Activated CD8-positive, alpha-beta memory T cell treated with anti-CD3 and anti-CD28 coated beads, Interleukin-2, amount 10 ng/mL, durations not matched to agents 7 days and 5 days (primary cell): ENCODE measurements at places on chromosomes 2 and 18. TPM values are rescaled to one million over a fixed set of nuclear protein-coding genes. Genes with fewer than 3 reads are reported as not detected.

NCKAP5 gene
- not detected for total RNA-seq

DNA sequence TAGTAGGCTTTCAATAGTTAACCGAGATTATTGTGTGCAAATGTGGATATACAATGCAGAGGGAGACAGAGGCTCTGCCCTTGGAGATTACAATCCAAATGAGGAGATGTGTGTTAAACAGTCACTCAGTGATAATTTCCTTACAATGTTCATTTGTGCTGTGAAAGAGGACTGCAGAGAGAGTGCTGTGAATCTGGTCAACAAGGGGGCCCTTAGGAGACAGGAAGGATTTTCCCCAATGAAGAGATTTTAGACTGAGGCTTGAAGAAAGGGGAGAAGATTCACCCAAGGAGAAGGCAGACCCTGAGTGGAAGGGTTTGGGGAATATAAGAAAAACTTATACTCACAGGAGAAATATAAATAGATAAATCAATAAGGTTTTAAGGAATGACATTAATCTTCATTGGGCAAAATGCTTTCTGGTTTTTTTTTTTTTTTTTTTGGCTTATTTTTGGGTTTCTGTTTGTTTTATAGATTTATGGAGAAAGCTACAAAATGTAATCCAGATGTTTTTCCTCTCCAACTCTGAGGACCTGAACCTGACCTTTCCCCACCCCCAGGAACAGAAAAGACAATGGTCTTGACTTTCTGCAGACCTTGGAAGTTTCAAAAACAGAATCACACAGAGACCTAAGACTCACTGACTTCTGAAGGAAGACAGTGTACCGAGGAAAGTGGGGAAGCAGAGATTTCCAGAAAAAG, 151.3 kb upstream of the SERPINE2 start:
- H3K4me1 ChIP-seq: no peaks in the 10 kb centered on the region
- DNase-seq: no peak
- H3K27me3 ChIP-seq: no peaks in the 10 kb centered on the region
- H3K4me3 ChIP-seq: no peak overlapping the region
- no peak overlapping the region for H3K27ac ChIP-seq

AQP12A gene
- not detected for total RNA-seq

GPR45 gene
- total RNA-seq: not detected

KLF11 gene
- total RNA-seq: 10.4 TPM

SH3RF3 gene
- 0.05 TPM for total RNA-seq

DNA sequence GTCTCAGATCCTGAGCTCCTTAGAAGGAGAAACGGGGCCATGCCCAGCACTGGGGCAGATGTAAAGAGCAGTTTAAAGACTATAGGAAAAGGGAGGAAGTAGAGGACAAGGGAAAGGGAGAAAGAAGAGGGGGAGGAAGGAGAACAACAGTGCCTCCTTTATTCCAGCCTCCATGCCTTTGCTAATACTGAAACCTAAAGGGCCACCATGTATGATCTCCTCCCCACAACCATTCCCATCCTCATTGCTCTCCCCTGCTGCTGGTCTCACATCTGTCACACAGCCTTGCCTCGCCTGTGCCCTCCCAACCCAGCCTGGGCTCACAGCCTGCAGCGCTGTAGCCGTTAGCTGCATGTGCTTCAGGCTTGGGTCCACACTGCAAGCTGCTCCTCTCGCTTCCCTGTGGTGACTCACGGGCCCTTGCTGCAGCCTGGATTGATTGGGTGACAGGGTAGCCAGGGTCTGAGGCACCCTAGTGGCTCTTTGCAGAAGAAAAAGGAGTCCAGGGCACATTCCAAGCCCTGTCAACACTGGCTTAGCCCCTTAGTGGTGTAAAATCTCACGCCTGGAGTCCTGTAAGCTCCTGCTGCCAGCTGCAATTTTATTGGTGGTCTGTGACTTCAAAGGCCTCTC, 281.9 kb downstream of the SRBD1 start:
- H3K4me1 ChIP-seq: no peaks in the 10 kb centered on the region
- H3K4me3 ChIP-seq: no peak overlapping the region
- H3K27me3 ChIP-seq: peaks cover 11% of the 10 kb centered on the region
- H3K36me3 ChIP-seq: no peaks in the 10 kb centered on the region
- no peak overlapping the region for H3K27ac ChIP-seq

DNA sequence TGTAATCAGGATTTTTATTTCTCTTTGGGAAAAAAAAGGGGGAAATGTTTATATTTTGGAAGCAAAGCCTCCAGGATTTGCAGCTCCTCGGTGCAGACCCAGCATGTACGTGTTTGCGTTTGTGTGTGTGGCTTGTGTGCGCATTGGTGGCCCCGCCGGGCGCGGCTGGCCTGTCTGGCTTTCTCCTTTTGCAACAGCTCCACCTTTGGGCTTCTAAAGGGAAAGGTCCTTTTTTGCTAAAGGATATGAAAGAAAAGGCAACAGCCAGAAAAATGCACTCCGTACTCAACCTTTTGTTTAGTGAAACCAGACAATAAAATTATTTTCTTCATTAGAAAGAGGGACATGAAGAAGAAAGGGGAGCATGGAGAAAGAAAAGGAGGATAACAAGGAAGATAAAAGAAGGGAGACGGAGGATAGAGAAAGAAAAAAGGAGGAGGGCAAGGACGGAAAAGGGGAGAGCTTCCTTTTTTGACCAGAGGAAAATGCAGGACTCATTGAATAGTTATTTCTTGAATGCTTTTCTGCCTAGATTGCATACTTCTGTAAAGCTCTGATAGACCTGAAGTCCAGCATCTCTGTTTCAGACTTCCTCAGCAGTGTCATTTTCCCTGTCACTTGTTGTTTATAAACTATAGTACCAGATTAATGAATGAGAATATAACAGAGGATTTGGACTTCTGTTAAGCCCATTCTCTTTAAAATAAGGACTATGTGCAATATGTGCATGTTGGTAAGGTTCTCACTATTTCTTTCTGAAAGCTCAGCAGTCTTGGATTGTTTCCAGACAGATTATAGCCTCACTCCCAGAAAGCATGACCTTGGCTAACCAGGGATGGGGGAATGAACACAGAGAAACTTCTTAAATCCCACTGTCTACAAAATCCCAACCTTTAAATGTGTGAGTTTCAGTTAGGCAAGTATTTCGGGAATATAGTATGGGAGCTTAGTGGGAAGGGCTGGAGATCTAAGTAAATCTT, 563.1 kb upstream of the PIK3C3 start:
- no peaks in the 10 kb centered on the region for H3K4me1 ChIP-seq
- H3K27me3 ChIP-seq: no peaks in the 10 kb centered on the region
- no peaks in the 10 kb centered on the region for H3K36me3 ChIP-seq
- no peak overlapping the region for H3K27ac ChIP-seq

DNA sequence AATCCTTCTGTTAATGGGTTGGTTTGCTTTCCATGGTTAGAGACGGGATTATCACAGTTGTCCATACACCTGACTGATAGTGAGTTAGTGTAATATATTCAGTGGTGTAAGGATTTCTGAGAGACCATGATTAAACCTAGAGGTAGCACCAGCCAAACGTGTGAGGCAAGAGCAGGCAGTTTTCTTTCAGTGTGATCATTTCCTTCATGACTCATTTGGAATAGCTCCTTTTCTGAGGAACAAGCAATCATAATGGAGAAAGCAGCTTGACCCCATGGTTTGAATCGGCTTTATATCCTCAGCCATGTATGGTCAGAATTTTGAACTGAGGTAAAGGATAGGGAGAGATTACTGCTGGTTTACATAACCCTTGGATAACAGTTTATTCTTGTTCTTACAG, 2.9 kb downstream of the MXD1 start:
- peaks cover 34% of the 10 kb centered on the region for H3K4me1 ChIP-seq
- no peak for DNase-seq
- H3K36me3 ChIP-seq: peaks cover 31% of the 10 kb centered on the region
- H3K27me3 ChIP-seq: no peaks in the 10 kb centered on the region
- H3K27ac ChIP-seq: no peak overlapping the region

DNA sequence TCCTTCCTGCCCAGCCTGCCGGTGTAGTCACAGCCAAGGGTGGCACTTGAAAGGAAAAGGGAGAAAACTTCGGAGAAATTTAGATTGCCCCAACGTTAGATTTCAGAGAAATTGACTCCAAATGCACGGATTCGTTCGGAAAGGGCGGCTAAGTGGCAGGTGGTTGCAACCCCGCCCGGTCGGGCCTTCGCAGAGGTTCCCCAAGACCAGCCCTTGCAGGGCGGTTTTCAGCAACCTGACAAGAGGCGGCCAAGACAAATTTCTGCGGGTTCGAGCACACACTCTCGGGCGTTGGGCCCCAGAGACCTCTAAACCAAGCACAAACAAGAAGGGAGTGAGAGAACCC, 4.8 kb downstream of the ONECUT2 start:
- no peak for DNase-seq
- H3K36me3 ChIP-seq: peaks cover 11% of the 10 kb centered on the region
- H3K4me1 ChIP-seq: peaks cover 24% of the 10 kb centered on the region
- H3K4me3 ChIP-seq: no peak overlapping the region

DNA sequence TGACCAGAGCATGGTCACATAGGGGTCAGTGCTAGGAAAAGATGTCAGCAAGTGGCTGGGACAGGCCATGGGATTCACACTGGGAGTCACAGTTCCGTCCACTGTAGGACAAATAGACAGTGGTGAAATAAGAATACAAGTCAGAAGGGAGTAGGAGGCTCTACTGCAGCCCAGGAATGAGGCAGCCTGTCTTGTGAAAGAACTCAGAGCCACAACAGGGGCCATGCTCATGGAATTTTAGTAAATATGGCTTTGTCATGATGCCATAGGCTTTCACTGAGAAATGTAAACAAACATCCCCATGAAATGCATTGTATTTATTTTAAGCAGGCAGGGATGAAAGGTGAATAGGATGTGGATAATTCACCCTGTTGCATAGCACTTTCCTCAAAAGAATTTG, 504.3 kb downstream of the SOX11 start:
- no peak for DNase-seq
- no peak overlapping the region for H3K27ac ChIP-seq
- no peaks in the 10 kb centered on the region for H3K4me1 ChIP-seq
- H3K27me3 ChIP-seq: no peaks in the 10 kb centered on the region
- no peaks in the 10 kb centered on the region for H3K36me3 ChIP-seq

- H3K27me3 ChIP-seq: peaks cover 15% of the 10 kb centered on the region
- DNase-seq: no peak
- no peak overlapping the region for H3K27ac ChIP-seq
- H3K4me1 ChIP-seq: no peaks in the 10 kb centered on the region
- no peaks in the 10 kb centered on the region for H3K36me3 ChIP-seq
Observed at GRCh38 chr2:45370369-45370768, 240.7 kb downstream of the SRBD1 start.

GRCh38 chr2:185734658-185735057, 3.9 kb upstream of the FSIP2 start:
- no peak for DNase-seq
- no peak overlapping the region for H3K27ac ChIP-seq
- H3K36me3 ChIP-seq: no peaks in the 10 kb centered on the region
- no peaks in the 10 kb centered on the region for H3K4me1 ChIP-seq
- H3K27me3 ChIP-seq: peaks cover 3% of the 10 kb centered on the region

GRCh38 chr2:59366288-59366687, 1125.2 kb upstream of the FANCL start:
- no peaks in the 10 kb centered on the region for H3K4me1 ChIP-seq
- H3K27me3 ChIP-seq: no peaks in the 10 kb centered on the region

C2orf15 gene
- total RNA-seq: 0.47 TPM

DNA sequence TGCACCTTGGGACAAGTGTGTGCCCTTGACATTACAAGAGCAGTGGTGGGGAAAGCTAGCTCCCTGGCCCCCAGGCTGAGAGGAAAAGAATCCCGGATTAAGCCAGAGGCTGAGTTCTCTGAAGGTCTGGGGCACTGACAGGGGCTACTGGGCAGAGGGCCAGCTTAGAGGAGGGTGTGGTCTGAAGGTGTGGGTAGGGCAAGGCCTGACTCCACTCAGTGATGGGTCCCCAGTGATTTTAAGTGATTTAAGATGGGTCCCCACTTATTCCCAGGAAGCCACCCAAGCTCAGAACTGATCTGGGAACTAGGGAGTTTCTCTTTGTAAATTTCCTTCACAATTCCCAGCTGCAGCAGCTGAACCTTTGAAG, 8.8 kb downstream of the TMEM37 start:
- H3K27me3 ChIP-seq: no peaks in the 10 kb centered on the region
- H3K27ac ChIP-seq: no peak overlapping the region
- no peaks in the 10 kb centered on the region for H3K36me3 ChIP-seq
- H3K4me3 ChIP-seq: no peak overlapping the region
- H3K4me1 ChIP-seq: no peaks in the 10 kb centered on the region

DLGAP1 gene
- total RNA-seq: not detected

GRCh38 chr2:171227066-171227782, 66.5 kb upstream of the TLK1 start:
- H3K4me1 ChIP-seq: peaks cover 2% of the 10 kb centered on the region
- peaks cover 5% of the 10 kb centered on the region for H3K36me3 ChIP-seq
- DNase-seq: no peak
- H3K4me3 ChIP-seq: no peak overlapping the region

- no peaks in the 10 kb centered on the region for H3K4me1 ChIP-seq
- no peak overlapping the region for H3K4me3 ChIP-seq
- H3K27ac ChIP-seq: no peak overlapping the region
- DNase-seq: no peak
Observed at GRCh38 chr2:201809633-201810032, 3.3 kb downstream of the CDK15 start.

KYNU gene
- total RNA-seq: not detected

GRCh38 chr2:121555008-121555407, 24.3 kb downstream of the RNU4ATAC start:
- no peak overlapping the region for H3K27ac ChIP-seq
- no peak for DNase-seq
- no peaks in the 10 kb centered on the region for H3K27me3 ChIP-seq
- H3K36me3 ChIP-seq: peaks cover 20% of the 10 kb centered on the region
- H3K4me3 ChIP-seq: no peak overlapping the region

- no peaks in the 10 kb centered on the region for H3K36me3 ChIP-seq
- peak overlapping the region; percentile 81 for H3K27ac ChIP-seq
- DNase-seq: peak; percentile 90
Observed at GRCh38 chr18:12904012-12904516, 20.0 kb upstream of the PTPN2 start.

GRCh38 chr2:17969661-17970060, 91.2 kb downstream of the KCNS3 start:
- no peak overlapping the region for H3K4me3 ChIP-seq
- H3K27ac ChIP-seq: no peak overlapping the region
- no peak for DNase-seq
- H3K36me3 ChIP-seq: no peaks in the 10 kb centered on the region
- no peaks in the 10 kb centered on the region for H3K4me1 ChIP-seq

DNA sequence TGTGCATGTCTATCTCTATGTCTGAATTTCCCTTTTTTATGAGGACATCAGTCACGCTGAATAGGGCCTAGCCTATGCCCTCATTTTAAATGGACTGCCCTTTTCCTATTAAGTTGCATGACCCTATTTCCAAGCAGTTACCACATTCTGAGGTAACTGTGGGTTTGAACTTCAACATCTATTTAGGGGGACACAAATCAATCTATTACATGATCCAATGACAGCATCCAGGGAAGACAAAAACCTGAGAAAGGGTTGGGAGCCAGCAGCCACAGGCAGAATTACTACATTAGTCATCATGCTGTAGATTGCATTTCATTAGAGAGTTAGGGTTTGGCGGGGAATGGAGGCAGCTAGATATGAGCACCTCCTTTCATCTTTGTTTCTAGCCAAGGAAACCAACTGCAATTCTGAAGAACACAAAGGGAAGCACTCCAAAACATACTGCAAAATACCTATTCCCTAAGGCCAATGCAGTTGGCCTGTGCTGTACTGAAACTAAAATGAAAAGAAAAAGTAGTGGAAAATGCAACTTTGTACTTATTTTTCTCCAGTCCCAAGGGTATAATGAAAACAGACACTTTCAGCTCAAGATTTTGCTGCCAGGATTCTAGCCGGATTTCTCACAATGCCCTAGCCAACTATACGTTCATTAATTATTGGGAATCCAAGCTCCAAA, 40.4 kb upstream of the C1D start:
- peaks cover 8% of the 10 kb centered on the region for H3K36me3 ChIP-seq
- H3K4me3 ChIP-seq: no peak overlapping the region
- no peaks in the 10 kb centered on the region for H3K27me3 ChIP-seq
- no peak overlapping the region for H3K27ac ChIP-seq
- H3K4me1 ChIP-seq: peaks cover 6% of the 10 kb centered on the region
- no peak for DNase-seq

DSG1 gene
- not detected for total RNA-seq

RALB gene
- 41.8 TPM for total RNA-seq
